ENCODE measurements at places on chromosomes 16 and 17. TPM values are rescaled to one million over a fixed set of nuclear protein-coding genes. Genes with fewer than 3 reads are reported as not detected.

GRCh38 chr17:1829216-1829591 is 498 bp downstream of the SMYD4 start:
- peak; percentile 19 for DNase-seq

GRCh38 chr17:47704116-47704515 is 10.2 kb downstream of the TBKBP1 start:
- no peak for DNase-seq

GRCh38 chr16:53849994-53850393 is 146.0 kb downstream of the FTO start:
- no peak for DNase-seq

DNA sequence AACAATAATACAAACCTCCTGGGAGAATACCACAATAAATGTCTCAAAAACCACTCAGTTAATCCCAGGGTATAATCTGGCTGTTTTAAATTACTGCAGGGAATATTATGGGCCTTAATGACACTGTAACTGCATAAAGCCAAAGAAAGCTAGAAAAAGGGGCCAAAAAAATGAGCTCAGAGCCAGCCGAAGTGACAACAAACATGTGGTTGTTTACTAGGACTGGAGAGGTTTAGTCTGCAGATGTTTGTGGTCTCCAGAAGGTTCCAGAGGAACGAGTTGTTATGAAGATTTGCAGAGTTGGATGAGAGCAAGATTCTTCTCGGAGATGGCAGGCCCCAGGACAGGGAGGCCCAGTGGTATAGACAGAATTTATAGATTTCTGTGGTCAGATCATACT is 97.1 kb upstream of the AKTIP start:
- no peak for DNase-seq

DNA sequence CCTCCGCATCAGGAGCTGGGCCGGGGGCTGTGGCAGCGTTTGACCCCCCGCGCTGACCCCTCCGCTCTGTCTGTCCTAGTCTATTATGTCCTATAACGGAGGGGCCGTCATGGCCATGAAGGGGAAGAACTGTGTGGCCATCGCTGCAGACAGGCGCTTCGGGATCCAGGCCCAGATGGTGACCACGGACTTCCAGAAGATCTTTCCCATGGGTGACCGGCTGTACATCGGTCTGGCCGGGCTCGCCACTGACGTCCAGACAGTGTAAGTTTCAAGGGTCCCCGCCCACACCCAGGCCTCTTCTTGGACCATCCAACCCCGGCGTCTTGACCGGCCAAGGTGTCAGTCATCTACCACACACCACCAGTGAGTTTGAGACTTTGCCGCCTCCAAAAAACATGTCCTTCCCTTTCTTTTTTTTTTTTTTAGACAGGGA is 548 bp downstream of the PSMB3 start:
- no peak for DNase-seq

GRCh38 chr17:1762901-1763898 is 1.3 kb downstream of the SERPINF1 start:
- DNase-seq: no peak

DNA sequence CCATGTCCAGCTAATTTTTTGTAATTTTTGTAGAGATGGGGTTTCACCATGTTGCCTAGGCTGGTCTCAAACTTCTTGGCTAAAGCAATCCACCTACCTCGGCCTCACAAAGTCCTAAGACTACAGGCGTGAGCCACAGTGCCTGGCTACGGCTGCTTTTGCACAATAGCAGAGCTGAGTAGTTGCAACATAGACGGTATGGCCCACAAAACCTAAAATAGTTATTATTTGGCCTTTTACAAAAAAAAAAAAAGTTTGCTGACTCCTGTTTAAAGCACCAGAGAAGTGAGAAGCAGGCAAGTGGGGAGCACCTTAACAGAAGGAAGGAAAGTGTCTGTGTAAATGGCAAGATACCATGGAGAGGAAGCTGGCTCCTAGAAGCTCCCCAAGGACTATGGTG is 5.3 kb upstream of the HSF5 start:
- DNase-seq: no peak

GRCh38 chr16:86959091-86959651 is 358.0 kb downstream of the C16orf95 start:
- DNase-seq: no peak

AGRP gene
- total RNA-seq: not detected

DNA sequence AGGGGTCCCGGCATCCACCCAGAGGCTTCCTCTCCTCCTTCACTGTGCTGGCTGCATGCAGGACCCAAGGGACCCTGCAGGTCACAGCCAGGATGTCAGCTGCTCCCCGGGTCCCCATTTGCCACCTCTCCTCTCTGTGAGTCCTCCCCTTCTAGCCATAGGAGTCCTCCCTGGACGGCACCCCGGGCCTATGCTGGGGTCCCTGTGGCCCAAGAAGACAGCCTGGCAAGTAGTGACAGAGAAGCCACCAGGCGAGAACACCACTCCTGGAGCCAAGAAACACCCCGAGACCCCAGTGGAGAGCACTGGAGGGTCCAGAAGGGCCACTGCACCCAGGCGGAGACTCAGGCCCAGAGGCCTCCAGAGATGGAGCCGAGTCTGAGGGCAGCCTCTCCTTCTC is 44.1 kb downstream of the LMF1 start:
- no peak for DNase-seq

- no peak for DNase-seq
Measured at GRCh38 chr17:40854175-40854814, 12.7 kb downstream of the KRT12 start.

DNA sequence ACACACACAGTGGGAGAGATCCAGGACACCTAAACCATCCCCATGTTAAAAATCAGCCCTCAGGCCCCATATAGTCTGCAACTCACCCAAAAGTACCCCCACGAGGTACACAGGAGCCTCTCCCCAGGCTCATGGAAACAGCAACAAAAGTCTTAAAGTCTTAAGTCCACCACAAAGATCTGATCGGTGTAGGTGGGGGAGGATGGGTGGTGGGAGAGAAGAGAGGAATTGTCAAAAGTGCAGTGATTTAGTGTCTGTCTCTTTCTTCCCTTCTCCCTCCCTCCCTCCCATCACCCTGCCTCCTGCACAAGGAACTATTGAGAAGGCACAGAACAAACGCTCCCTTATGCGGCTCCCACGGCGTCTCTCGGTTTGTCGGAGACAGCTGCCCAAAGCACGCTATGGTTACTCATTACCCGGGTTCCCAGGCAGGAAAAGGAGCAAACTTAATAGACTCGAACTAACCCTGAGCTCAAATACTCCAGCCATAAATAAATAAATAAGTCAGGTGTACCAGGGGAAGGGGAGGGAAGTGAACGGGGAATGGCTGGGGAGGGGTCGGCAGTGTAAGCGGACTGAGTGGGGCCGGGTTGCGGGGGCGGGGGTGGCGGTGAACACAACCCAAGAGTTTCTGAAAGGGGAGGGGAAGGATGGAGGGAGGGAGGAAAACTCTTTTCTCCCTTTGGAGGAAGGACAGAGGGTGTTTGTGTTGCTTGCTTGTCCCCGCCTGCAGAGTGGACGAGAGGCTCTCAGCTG is 477.4 kb downstream of the SLC39A11 start:
- no peak for DNase-seq

- DNase-seq: no peak
Measured at GRCh38 chr17:37708616-37709212, 36.1 kb downstream of the HNF1B start.

PRAC2 gene
- not detected for total RNA-seq

- DNase-seq: no peak
Measured at GRCh38 chr17:62179525-62180161, 114.6 kb upstream of the MED13 start.

DNA sequence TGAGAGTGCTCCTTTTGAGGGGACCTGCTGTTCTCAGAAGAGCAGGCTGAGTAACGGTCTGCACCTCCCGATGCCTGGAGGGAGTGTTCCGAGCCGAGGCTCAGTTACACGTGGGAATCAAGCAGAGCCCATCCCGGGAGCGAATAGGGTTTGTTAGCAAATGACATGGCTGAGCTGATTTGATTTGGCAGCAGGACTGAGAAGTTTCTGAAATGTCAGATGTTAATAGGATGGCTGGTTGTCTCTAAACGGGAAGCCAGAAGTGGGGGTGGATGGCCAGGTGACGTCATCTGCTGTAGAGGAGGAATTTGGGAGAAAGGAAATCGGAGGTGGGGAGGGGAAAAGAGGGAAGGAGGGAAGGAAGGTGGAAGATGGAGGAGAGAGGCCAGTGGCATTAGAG is 128.0 kb downstream of the RAP1GAP2 start:
- no peak for DNase-seq

FBXW10 gene
- total RNA-seq: not detected

DNA sequence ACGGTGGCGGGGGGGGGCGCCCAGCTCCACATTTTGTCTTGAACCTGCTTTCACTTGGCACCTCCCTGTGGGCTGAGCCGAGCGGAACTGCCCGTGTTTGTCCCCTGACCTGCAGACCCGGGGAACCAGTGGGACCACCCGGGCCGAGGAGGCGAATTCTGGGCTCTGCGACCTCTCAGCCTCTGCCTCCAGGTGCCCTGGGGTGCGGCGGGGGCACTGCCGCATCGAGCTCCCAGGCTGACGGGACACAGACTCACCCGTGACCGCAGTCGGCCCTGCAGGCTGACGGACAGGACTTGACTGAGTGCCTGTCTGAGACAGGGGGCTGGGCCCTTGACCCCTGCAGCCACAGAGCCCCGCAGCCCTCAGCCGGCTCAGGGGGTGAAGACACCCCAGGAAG is 11.1 kb upstream of the C1QTNF8 start:
- no peak for DNase-seq

DNA sequence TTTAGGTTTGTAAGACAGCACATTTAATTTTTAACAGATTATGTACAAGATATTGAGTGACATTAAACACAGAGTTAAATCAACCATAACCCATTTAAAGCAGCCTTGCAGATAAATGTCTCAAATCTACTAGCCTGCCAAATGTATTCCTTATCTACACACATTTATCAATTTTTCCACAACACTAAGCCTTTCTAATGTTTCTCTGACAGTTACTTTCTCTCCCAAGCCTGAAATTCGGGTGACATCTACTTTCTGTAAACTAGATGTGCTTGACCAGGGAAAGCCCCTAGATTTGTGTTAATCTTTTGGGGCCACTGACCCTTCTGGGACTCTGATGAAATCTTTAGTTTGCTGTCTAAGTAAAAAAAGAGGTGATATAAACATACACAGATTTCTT is 69.0 kb downstream of the CDH13 start:
- DNase-seq: no peak

FBXO39 gene
- 0.29 TPM for total RNA-seq

- DNase-seq: no peak
Measured at GRCh38 chr17:48909783-48910182, 1.6 kb downstream of the UBE2Z start.

- no peak for DNase-seq
Measured at GRCh38 chr16:6884002-6884401, 448.6 kb upstream of the RBFOX1 start.

- DNase-seq: no peak
Measured at GRCh38 chr17:79176792-79177601, 102.4 kb downstream of the ENGASE start.

DNA sequence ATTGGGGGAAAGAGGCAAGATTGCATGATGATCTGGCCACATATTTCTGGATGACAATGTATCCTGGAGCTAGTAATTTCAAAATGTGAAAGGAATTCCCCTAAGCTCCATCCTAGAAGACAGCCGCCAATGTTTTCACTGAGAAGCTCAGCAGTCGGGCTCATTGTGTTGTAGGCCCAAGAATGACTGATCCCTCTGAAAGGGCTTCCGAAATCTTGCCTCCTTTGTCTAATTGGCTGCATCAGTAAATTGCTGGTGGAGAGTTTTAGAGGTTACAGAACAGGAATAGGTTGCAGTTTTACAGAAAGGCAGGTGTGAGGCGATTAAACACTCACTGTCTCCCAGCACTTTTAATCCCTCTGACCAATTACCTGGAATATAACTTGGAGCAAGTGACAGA is 464.1 kb upstream of the SALL1 start:
- no peak for DNase-seq

DNA sequence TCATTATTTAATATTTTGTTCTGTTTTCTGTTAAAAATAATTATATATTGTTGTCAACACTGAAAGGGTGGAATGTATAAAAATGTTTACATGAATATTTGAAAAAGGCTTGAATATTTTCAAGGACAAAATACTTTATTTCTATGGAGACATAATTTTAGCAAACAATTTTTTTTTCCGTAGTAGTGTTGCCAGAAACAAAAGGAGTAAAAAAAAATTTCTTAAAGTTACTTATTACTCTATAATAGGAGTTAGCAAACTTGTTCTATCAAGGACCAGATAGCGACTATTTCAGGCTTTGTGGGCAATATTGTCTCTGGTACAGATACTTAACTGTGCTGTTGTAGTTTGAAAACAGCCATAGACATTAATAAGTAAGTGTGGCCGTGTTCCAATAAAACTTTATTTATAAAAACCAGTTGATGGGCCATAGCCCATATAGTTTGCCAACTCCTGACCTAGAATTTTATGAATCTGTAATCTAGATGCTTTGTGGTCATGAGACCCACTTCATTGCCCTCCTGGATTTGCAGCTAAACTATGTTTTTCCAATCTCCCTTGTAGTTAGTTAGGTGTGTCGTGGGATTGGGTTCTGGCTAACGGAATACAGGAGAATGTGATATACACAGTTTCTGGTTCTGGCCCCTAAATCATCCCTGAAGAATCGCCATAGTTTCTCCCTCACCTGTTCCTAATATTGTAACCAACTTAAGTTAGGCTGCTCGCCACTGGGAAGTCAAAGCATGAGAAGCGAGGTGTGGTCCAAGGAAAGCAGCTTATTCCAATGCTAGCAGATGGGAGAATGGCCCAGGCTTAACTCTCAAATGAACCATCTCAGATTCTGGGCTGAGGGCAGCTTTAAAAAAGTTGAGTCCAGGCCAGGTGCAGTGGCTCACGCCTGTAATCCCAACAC is 153.6 kb downstream of the ABCA8 start:
- DNase-seq: no peak

SDR42E2 gene
- total RNA-seq: 0.70 TPM

PTX4 gene
- total RNA-seq: not detected

ZNF597 gene
- total RNA-seq: 5.7 TPM

DNA sequence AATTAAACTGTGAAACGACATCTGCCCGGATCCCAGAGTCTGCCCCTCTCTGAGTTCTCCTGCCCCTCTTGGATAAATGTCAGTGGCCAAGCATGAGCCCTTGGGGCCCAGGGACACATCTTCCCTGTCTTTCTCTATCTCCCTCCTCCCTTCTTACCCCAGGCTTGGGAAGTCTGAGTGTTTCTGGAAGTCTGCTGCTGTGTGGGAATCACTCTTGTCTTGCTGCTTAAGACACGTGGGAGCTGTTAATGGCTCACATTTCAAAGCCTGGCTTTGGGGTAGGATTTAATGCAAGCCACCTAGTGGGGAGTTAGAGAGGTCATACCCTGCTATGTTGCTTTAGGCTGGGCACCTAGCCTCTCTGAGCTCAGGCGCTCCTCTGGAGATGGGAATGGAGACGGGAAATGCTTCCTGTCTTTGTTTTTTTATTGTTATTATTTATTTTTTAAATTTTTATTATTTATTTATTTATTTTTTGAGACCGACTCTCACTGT is 218.5 kb upstream of the CIBAR2 start:
- DNase-seq: peak; percentile 46

GRCh38 chr17:78377858-78378224 is 608 bp upstream of the PGS1 start:
- DNase-seq: no peak

GRCh38 chr16:57732037-57732436 is 3.5 kb upstream of the KATNB1 start:
- DNase-seq: no peak

All from naive thymus-derived CD8-positive, alpha-beta T cell (primary cell).